SK-N-SH (cell line): ENCODE measurements at places on chromosomes 7 and 10.

- DNase-seq, result no peak
Observed at GRCh38 chr7:91719008-91719407, 161.5 kb downstream of the MTERF1 start.

- no peak for DNase-seq
Observed at GRCh38 chr10:78072504-78072903, 38.8 kb downstream of the RPS24 start.

DNA sequence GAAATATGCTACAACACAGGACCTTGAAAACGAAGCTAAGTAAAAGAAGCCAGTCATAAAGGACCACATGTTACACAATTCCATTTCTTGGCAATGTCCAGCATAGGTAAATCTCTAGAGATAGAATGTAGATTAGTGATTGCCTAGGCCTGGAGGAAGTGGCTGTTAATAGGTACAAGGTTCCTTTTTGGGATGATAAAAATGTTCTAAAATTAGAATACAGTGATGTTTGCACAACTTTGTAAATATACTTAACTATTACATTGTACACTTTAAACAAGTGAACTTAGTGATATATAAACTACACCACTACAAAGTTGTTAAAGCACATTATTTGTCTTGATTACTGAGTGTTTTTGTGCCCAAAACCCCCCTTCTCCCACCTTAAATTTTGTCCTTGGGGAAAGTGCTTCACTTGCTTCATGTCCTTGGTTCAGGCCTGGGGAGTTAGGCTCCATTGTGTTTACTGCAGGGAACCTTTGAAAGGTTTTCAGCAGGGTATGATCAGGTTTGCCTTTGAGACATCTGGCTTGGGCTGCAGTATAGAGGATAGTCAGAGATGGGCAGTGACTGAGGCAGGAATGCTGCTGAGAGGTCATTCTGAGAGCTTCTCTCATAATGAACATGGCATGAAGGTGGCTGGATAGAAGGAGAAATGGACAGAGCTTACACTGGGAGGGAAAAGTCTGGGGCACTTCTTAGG is 1052.6 kb downstream of the REEP3 start:
- DNase-seq, result no peak

- DNase-seq, result no peak
Observed at GRCh38 chr7:68547799-68548198, 1050.5 kb upstream of the AUTS2 start.

DNA sequence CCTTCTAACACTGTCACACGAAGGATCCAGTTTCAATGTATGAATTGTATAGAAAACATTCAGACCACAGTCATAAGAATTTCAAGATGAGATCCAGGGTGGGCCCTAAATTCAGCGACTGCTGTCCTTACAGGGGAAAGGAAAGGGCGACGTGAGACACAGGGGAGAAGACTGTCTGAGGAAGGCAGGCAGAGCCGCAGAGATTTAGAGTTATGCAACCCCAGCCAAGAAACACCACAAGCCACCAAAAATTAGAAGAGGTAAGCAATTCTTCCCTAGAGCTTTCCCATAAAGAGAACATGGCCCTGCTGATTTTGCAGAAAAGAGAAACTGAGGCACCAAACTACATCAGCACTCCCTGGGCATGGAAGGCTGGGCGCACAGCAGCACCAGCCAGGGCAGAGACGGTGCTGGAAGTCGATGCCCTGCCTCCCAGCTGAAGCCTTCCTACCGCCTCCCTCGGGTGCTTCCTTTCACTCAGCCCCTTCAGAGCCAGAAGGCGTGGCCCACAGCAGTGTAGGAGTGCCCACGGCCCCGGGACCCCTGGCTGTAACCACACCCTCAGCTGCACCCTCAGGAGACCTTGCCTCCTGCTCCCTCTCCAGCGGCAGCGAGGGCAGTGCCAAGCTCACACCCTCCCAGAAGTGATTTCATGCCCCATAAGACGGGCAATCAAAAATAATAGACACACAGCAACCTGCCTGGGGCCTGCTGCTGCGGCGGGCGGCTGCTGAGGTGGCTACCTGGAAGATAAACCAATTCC is 81.0 kb upstream of the LRRC4 start:
- no peak for DNase-seq

DNA sequence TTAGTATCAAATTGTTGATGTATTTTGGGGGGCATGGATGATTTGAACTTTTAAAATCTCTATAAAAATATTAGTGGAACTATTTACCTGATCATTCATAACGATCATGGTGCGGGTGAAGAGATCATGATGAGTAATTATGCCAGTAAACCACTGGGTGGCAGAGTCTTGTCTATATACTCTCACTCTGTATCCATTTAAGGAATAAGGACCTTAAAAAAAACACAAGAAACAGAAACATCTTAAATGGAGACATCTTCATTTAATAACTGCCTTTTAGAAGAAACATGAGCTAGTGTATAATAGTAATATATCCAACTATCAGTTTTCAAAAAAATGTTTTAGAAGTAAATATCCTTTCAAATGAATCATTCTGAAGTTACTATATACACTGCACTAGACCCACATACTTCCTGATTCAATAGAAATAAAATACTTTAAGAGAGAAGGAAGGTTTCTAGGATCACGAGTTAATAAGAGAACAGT is 84.0 kb downstream of the NRBF2 start:
- peak; percentile 54 for DNase-seq
